T-helper 1 cell treated with Interleukin-12 subunit alpha and Interleukin-12 subunit beta and Interleukin-4 antibody, amounts not matched to agents 30 ng/mL and 1 ng/mL, for 36 hours (primary cell): ENCODE measurements at places on chromosomes 1 and 21. TPM values are rescaled to one million over a fixed set of nuclear protein-coding genes. Genes with fewer than 3 reads are reported as not detected.

Gene IL12RB2
- 151 and 159 TPM in 2 replicates for total RNA-seq

Gene BNIPL
- 0.95 and 2.6 TPM in 2 replicates for total RNA-seq

Gene HSD3B1
- not detected in 2 replicates for total RNA-seq

Gene PCP4L1
- total RNA-seq, result 0.15 and 0.29 TPM in 2 replicates

Gene CASZ1
- 9.5 and 10.6 TPM in 2 replicates for total RNA-seq

Gene LCE1E
- total RNA-seq, result not detected in 2 replicates

Gene HENMT1
- 17.8 and 22.7 TPM in 2 replicates for total RNA-seq

Gene FAM151A
- total RNA-seq, result not detected in 2 replicates

Gene GPR52
- 4.4 and 4.7 TPM in 2 replicates for total RNA-seq

Gene FDPS
- total RNA-seq, result 194 and 195 TPM in 2 replicates

Gene HUNK
- not detected in 2 replicates for total RNA-seq
